ENCODE measurements at places on chromosomes 5 and 9.

- peak; percentile 45 for DNase-seq
Observed at GRCh38 chr5:172721455-172722326, 49.3 kb downstream of the DUSP1 start.

- peak; percentile 67 for DNase-seq
Observed at GRCh38 chr5:122697191-122697590, 77.7 kb upstream of the SNX2 start.

- DNase-seq = no peak
Observed at GRCh38 chr5:7412409-7412808, 16.5 kb downstream of the ADCY2 start.

GRCh38 chr5:175659546-175660253 lies 1.8 kb downstream of the HRH2 start:
- no peak for DNase-seq

- DNase-seq = no peak
Observed at GRCh38 chr9:135914921-135915320, 7.6 kb upstream of the CAMSAP1 start.

DNA sequence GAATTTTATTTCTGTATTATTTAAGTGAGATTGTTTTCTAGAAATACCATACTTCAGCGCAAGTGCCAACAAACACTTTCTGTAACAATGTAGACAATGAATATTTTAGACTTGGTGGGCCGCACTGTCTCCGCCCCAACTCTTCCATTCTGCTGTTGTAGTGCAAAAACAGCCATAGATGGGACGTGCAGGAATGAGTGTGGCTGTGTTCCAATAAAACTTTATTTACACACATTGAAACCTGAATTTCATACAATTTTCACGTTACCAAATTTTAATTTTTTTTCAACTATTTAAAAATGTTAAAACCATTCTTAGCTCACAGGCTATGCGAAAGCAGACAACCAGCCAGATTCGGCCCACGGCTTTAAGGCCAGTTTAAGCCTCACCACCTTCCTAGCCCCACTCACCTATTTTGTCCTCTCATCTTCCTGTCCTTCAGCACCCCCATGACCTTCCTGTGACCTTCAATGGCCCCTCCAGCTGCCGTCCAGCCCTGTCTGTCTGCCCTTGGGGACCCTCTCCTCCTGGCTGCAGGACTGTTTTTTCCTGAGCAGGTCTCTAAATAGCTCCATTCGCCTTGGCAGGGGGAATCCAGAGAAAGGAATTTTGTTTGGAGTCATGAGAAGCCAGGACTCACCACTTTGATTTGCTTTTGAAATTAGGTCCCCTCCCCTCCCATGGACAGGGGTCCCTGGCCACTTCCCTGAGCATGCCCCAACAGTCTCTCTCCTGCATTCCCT lies 11.2 kb upstream of the ANXA6 start:
- DNase-seq = no peak

- no peak for DNase-seq
Observed at GRCh38 chr5:129110742-129111141, 16.2 kb downstream of the ISOC1 start.

- peak; percentile 64 for DNase-seq
Observed at GRCh38 chr5:32852976-32853375, 141.9 kb downstream of the NPR3 start.

DNA sequence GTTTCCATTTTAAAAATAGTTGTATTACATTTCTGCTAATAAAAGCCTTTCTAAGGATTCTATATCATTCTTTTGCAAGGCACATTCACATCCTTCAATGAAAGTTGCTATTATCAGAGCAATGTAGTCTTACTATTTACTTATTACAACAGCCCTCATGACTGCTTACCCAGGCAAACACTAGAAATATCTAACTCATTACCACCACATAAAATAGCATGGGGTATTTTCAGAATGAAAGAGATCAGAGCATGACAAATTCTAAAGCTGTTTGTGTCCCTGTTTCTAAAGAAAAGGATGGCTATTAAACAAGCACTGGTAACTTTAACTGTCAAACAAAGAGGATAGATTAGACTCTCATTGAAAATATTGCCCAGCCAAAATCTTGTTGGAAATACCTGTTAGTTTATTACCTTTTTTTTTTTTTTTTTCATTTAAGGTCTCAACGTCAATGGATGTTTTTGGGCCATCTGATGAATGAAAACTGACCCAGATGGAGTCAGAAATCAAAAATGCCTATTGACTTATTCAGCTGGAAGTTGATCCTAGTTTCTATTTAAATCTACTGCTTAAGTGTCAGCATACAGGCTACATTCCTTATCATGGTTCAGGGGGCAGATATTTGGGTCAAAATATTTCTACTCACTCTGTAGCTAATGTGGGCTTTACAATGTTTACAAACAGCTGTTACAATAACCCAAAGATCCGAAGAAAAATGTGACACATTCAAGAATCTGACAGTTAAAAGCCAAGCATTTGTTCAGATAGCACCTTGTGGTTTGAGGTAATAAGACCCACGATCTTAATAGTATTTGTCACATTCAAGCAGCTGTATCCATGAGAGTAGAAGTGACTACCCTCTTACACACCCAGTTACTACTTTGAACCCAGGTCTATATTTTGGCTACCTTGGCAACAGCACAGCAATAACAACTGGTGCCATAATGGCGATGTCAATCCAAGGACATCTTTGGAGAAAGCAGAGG lies 554.8 kb upstream of the MEF2C start:
- DNase-seq = peak; percentile 33

GRCh38 chr9:121304707-121305106 lies 36.7 kb downstream of the GSN start:
- no peak for DNase-seq

DNA sequence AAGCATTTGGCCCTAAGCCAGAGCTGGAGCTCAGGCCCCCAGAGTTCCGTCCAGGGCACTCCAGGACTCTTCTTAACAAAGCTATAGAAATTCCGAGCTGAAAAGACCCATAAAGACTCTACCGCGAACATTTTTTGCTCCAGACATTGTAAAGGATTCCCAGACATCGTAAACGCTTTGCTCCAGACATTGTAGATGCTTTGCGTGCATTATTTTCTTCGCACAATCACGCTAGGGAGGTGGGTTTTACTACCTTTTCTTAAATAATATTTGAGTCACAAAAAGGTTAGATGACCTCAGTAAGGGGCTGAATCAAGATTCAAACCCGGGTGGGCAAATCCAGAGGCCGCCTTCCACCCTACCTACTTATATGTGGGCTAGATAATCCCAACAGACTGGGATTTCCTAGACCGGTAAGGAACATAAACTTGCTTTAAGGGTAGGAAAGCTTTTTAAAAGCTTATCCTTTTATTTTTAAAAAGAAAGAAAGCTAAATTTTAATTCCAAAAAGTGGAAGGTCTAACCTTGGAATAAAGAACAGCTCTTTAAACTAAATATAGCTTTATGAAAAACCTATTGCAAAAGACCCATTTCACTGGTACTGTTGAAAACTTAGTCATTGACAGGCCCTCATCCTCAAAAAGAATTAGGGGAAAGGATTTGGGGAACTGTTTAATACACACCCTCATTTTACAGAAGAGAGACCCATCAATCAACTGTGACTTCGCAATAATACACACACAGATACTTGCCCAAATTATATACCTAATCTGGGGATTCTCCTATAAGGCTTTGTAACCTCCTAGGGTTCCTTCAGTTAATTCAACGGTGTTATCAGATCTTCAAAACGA lies 822 bp upstream of the TNIP1 start:
- DNase-seq = peak; percentile 90

- no peak for DNase-seq
Observed at GRCh38 chr9:71254592-71255277, 133.3 kb upstream of the TRPM3 start.

- peak; percentile 73 for DNase-seq
Observed at GRCh38 chr5:57824047-57824446, 341.4 kb upstream of the ACTBL2 start.

DNA sequence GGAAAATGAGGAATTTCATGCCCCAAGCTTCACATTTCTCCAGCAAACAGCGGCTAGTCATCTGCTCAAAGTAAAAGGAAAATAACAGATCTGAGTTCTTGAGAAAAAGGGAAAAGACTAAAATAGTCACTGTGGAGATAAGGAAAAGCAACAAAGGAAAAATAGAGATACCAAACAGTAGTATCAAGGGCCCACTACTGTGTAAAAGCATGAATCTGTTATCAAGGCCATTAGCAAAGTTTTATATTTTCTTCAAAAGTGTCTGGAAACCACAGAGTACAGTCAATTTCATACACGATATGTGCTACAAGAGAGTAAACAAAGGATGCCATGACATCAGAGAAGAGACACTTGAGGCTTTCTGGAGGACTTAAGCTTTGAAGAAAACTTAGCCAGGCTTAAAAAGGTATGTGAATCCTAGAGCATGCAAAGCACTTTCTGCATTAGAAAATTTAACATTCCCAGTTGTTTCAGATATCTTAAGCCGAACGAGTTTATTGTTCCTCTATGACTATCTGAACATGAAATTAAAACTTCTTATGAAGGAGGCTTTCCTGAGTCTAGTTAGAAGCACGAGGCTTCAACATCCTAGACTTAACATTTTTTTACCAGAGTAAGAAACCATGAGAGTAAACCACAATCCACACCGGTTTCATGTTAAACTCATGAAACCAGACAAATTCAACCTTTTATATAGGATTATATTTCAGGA lies 1.2 kb downstream of the TTC33 start:
- DNase-seq = peak; percentile 13

DNA sequence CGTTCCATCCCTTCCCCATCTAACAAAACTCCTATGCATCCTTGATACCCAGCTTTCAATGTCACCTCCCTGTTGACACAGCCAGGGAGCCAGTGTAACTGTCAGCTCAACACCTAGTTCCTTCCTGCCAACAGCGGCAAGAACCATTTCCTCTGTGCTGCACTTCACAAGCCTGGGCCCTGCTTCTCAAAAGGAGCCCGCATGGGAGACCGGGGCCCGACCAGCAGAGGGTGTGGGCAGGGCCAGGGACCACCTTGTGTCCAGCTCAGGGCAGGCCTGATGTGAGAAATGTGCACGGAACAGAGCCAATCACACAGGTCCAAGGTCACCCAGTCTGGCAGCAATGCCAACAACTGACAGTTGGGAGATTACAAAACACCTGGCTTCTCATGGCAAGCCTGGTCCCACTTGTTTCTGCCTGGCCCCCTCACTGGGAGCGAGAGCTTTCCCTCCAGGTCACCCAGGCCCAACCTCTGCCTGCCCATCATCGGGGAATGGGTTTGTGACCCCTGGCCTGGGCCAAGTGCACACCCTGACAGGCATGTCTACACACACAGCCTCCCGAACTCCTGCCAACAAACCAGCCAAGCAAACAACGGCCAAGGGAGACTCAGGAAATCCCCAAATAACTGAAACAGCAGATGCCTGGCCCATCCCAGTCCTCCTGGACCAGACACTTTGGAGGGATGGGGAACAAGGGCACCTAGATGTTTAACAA lies 3.1 kb downstream of the RNF44 start:
- DNase-seq = no peak

DNA sequence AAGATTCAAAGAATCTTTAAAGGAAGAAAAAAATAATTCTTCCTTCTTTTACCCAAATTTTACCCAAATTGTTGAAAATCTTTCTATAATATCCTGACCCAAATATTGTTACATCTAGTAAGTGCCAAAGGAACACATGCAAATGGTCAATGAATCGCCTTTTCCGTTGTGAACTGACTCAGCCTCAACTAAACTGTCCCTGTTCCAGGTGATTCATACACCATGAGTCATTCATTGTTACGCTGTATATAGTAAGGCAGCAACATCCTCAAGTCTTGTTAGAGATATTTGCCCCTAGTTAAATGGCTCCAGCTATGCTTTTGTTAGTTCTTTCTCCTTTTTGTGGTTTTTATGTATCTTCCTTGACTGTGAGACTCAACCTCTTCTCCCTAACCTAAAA lies 9.7 kb downstream of the PTGER4 start:
- DNase-seq = peak; percentile 89
